Fibroblast of skin of right biceps (primary cell): ENCODE measurements at places on chromosomes 2 and 18.

GRCh38 chr2:80257450-80257849 is 47.1 kb downstream of the LRRTM1 start:
- DNase-seq = no peak

DNA sequence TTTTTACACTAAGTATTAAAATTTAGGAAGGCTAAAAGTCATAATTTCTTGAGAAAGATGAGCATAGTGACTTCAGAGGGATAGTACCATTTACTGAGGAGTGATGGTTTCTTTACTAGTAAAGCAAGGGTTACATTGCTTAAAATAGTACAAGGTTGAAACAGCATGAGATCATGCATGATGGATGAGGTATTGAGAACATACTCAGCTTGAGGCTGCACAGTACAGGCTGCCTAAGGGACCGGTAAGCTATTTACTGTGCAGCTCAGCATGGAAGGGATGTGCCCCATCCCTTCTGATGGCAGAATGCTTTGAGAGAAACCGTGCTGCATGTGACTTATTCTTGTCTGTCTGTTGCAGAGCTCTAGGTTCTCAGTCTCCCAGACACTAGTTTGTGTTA is 122.1 kb downstream of the EML6 start:
- peak; percentile 47 for DNase-seq

DNA sequence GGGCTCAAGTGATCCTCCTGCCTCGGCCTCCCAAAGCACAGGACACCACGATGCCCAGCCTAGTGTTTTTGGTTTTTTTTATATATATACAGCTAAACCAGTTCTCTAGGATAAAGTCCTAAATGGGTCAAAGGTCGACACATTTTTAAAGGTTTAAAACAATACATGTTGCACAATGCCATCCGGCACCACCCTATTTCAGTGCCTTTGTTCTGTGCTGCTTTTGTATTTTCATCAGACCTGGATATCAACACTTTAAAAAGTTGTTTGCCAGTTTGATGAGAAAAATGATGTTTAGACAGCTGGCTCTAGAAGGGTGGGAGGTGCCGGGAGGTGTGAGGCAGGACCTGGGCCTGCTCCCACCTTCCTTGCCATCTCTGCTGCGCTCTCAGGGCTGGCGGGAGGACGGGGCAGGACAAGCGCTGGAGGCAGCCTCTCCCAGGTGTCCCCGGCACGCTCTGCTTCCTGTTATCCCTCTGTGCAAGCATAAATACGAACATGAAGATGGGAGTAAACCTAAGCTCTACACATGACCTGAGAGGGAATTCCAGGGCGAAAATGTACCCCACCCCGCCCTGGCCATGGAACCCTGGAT is 103.7 kb downstream of the HS6ST1 start:
- DNase-seq = no peak

DNA sequence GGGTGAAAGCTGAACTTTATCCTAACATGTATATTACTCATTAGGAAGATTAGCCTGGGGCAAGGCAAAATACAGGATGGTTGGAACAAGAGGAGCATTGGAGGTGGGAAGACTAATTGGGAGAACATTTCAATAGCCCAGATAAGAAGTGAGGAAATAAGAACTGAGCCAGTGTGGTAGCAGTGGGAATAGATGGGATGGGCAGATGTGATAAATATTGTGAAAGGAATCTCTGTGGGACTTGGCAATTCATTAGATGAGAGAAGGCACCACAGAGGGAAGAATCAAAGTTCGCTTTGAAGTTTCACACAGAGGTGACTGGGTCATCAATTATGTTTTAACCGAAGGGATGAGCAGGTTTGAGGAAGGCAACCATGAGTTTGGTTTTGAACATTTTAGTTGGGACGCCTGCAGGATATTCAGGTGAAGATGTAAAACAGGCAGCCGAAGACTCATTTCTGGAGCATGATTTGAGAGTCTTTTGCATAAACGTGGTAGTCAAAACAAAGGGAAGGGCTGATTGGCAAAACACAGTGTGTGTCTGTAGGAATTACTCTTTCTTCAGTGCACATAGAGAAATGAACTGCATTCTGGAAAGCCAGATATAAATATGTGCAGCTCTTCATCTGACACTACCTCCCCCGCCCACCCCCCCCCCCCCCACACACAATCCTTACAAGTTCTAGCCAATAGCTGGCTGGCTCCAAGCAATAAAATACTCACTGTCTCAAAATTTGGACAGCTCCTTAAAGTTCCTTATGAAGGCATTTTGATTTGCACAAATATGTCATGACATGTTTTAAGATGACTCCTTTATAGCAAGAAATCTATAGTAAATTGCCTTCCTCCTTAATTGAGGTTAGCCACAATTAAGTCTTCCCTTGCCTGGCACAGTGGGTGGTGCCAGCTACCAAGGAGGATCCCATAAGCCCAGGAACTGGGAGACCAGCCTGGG is 1.9 kb upstream of the SLC1A4 start:
- peak; percentile 48 for DNase-seq
